Choroid plexus epithelial cell (primary cell): ENCODE measurements at places on chromosomes 2 and 18.

- DNase-seq, result no peak
Observed at GRCh38 chr2:216557820-216558219, 59.2 kb downstream of the RPL37A start.

DNA sequence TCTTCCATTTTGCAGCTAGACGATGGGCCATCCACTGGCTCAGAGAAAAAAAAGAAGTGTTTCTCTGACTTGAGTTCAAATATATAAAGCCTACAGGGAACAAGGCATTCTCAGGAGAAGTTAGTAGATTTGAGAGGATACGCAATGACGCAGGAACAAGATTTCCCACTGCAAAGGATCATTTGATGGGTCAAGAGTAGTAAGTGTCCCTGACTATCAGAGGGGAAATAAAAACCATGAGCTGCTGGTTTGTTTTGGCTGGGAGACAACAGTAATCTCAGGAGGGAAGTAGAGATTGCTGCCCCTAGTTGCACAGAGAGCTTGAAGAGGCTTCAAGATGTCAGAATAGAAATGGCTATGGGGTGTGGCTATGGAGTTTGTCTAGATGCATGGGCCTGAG is 22.3 kb upstream of the MYO1B start:
- DNase-seq, result peak; percentile 44

GRCh38 chr18:26869640-26870039 is 4.1 kb upstream of the AQP4 start:
- no peak for DNase-seq

GRCh38 chr2:74079522-74080341 is 68.0 kb downstream of the BOLA3 start:
- DNase-seq, result no peak

DNA sequence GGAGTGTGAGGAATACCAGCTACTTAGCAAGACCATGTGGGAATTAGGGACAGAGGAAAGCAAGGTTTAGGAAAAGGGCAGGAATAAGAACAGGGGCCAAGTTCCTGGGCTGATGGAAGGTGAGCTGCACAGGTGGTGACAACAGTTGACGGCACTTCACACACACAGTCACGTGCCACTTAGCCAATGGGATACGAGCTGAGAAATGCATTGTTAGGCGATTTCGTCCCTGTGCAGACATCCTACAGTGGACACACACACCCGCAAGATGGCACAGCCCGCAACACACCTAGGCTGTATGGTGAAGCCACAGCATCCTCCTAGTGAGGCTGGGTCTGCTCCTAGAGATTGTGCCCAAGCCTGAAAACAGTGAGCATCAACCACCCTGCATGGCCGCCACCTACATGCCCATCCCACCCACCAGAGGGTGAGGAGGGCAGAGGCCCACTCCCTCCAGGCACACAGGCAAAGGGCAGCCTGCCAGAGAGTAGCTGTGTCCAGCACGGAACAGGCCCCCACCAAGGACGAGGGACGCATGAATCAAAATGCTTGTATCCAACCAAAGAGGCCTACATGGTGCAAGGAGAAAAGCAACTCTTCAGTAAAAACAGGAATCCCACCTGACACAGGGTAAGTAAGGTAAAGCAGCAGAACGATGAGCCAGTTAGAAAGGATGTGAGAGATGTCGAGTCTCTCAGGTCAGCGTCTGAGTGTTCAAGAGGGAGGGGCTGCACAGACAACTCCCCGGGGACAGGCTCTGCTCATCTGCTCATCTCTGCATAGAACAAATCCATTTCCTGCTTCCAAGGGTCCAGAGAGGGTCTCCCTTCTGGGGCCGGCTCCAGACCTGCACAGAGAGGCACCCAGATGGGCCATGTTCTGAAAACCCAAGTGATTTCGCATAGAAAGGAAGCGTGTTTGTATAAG is 51.3 kb downstream of the ZNF516 start:
- no peak for DNase-seq

GRCh38 chr2:119126650-119127049 is 31.9 kb downstream of the C1QL2 start:
- peak; percentile 7 for DNase-seq

DNA sequence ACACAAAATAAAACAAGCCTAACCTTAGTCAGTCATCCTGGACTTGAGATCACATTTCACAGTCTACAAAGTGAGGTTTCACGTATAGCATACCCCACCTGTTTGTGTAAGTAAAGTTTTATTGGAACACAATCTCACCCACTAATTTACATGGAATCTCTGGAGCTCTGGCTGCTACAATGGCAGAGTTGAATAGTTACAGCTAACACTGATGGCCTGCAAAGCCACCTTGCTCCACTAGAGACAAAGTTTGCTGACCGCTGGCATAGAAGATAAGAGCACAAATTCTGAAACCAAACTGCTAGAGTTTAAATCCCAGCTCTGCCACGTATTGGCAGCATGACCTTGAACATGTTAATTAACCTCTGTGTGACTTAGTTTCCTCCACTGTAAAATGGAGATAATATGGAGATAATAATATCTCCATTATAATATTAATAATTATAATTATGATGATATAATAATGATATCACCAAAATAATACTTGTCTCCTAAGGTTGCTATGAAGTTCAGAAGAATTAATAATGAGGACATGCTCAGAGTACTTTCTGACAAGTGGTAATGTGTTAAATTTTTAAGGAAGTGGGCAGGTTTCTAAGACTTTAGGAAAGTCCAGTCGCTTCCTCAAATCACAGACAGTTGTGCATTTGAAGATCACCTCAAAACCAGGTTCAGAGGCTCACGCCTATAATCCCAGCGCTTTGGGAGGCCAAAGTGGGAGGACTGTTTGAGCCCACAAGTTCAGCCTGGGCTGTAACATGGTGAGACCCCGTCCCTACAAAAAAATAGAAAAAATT is 204.6 kb downstream of the SH3RF3 start:
- DNase-seq, result peak; percentile 34

DNA sequence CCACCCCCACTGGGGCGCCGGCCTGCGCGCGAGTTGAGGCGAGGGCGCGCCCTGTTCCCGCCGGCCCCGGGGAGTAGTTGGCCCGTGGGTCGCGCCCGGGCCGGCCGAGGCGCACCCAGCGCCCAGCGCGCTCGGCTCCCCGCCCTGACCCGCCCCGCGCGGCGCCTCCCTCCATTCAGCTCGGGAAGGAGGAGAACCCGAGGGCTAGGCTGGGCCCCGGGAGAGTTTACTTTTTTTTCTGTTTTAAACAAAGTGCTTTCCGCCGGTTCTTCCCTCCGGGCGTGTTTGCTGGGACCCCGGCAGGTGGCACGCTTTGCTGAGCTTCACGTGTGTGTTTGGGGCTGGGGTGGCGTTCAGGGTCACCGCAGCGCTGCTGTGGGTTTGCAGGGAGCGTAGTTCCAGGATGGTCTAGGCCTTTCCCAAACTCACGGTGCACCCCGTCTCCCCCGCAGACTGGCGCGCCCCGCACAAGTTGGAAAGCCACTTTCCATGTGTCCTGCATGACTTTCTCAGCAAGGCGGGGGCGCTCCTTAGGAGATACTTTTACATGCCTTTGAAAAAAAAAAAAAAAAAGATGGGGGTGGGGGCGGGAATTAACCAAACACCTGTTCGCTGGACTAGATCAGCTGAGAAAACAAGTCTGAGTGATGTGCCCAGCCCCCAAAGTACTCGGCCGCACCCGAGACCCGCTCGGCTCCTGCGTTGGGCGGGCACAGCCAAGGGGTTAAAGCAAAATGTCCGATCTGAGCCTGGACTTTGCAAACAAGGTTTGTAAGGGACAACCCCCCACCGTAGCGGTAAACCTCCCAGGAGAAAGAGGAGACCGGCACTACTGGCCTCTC is 825 bp downstream of the ITGA6 start:
- DNase-seq, result no peak

- peak; percentile 86 for DNase-seq
Observed at GRCh38 chr2:171531291-171531690, 9.0 kb downstream of the CYBRD1 start.

DNA sequence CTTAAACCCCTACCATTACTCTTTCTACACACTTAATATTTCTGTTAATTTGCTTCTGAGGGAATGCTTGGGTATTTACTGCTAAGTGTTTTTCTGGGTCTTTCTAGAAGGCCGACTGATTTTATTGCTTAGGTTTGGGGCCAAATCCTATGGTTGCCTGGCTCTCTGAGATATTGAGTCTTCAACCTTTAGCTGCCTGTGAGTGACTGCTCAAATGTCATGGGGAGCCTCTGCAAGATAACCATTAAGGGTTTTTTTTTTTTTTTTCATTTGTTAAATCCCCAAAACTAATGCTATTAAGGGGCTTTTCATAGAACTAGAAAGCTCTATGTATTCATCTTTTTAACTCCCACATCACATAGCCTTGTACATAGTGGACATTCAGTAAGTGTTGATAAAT is 5.0 kb downstream of the OSBPL6 start:
- DNase-seq, result no peak

GRCh38 chr2:70965506-70965905 is 12.9 kb upstream of the ANKRD53 start:
- no peak for DNase-seq

- DNase-seq, result peak; percentile 17
Observed at GRCh38 chr2:170394641-170395387, 216.9 kb downstream of the MYO3B start.

DNA sequence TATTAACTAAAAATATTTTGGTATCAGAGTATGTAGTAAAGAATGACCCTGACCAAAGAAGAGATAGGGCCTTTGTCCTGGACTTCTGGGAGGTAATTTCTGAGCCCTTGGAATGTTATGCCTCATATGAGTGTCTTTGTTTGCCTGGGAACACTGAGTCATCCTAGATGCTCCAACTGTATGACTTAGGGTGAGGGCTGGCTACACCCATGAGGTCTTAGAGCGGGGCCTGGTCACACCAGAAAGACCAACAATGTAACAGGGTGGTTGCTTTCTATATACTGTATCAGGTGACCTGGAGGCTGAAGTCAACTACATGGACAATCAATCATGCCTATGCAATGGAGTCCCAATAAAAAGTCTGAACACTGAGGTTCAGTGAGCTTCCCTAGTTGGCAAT is 253.1 kb downstream of the MBD2 start:
- peak; percentile 1 for DNase-seq

- DNase-seq, result peak; percentile 82
Observed at GRCh38 chr18:59123588-59124369, 15.9 kb upstream of the SEC11C start.

GRCh38 chr2:129160879-129161278 is 818.6 kb upstream of the RAB6C start:
- DNase-seq, result no peak

DNA sequence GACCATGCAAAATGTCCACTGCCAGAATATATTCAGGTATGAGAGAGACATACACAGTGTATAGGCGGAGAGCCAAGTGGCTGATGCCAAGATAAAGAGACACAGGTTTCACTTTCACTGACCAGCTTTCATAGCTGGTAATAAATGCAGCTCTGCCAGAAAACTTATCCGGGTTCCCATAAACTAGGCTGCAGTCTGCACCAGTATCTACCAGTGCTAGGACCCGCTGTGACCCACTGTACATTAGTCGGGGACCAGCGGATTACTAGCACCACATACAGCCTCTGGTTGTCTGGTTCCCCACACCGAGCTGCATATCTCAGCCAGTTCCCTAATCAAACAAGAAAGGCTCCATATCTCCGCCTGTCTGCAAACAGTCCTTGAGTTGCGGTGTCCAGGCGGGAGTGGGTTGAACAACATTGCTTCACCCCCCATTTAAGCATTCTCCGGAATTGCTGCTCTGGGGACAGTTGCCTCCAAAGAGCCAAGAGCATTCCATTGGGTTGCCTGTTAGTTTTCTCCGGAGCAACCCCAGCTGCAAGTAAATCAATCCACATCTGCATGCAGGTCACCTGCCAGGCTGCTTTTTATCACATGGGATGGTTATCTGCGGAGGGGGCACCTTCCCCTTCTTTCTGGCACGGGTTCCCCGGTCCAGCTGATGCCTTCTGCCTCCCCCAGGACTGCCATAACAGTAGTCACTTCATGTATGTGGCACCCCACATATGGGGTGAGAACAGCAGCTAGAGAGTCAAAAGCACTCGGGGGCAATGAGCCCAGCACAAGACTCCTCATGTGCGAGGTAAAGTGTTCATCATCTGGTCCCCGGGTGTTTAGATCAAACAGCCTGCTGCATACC is 18.0 kb upstream of the KLHL23 start:
- peak; percentile 46 for DNase-seq

DNA sequence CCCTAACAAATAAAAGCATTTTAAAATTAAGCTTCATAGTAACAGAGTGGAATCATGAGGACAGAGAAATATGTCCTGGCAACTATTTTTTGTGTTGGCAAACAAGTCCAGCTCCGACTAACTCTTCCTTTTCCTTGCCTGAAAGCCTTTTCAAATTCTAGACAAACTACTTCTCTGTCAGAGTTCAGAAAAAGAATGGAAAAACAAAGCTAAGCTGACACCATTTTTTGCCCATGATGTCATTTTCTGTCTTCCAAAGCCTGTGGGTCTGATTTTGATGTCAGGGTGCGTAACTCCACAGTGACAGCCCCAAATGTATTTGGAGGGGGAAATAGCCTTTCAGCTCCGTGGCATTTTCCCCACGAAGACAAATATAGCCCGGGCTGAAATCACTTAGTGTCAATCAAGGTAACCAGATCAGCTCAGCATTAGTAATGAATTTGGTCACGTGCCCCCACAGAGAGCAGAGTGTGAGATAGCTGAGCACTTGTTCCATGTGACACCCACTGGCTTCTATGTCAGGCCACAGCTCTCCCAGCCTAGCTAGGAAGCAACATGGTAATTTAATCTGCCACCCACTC is 233.0 kb upstream of the SIX2 start:
- peak; percentile 57 for DNase-seq

DNA sequence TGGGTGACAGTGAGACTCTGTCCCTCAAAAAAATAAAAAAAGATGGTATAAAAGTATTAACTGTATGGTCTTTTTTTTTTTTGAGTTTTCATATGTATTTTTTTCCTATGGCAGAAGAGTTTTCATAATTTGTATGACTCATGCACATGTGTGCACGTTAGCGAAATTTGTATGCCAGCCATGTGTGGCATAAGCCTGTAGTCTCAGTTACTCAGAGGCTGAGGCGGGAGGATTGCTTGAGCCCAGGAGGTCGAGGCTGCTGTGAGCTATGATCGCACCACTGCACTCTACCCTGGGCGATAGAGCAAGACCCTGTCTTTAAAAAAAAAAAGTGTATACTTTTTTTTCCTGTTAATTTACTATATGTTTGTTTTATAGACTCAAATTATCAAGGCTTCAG is 160.8 kb downstream of the TGIF1 start:
- no peak for DNase-seq

DNA sequence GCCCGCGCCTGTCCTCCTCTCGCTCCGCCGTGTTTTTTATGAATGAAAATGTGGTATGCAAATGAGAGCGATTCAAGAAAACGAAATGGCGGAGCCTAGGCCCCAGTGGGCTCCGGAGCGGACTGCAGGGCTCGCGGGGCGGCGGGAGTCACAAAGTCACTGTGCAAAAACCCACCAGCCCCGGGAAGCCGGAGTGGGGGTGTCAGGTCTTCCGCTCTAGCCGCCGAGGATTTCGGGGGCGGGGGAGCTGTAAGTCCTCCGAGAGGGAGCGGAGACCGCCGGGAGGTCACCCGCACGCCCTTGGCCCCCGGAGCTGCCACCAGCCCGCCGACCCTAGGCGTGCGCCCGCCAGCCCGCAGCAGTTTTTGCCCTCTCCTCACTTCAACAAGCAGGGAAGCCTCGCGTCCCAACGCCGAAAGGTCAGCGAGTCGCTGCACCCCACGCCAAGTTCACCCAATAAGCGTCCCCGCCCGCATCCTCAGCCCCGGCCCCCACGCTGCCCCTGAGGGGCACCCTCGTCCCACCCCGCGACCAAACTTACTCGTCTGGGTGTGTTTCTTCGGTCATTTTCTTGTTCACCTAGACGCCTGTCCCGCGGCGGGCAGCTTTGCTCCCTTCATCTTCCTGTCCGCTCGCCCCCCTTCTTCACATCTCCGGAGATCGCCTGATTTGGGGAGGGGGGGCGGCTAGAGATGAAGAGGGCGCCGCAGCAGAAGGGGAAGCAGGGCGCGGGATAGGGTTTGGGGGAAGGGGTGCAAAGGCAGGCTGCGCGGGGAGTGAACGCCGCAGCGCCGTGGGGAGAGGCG is 775 bp downstream of the SPRED2 start:
- peak; percentile 59 for DNase-seq
